ENCODE measurements at places on chromosomes 1 and 21.

DNA sequence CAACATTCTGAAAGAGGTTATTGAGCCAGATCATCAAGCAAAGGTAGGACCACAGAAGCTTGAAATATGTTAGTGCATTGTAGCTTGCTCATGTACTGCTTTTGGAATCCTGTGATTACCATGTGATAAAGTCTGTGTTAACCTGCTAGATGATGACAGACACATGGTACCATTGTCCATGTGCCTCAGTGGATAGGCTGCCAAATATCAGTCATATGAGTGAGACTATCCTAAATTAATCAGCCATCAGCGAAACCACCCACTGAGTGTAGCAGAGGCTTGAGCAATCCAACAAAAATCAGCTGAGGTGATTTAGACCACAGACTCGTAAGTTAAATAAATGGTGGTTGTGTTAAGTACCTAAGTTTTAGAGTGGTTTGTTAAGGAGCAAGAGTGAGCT is 32.7 kb upstream of the CRB1 start:
- no peak for DNase-seq

DNA sequence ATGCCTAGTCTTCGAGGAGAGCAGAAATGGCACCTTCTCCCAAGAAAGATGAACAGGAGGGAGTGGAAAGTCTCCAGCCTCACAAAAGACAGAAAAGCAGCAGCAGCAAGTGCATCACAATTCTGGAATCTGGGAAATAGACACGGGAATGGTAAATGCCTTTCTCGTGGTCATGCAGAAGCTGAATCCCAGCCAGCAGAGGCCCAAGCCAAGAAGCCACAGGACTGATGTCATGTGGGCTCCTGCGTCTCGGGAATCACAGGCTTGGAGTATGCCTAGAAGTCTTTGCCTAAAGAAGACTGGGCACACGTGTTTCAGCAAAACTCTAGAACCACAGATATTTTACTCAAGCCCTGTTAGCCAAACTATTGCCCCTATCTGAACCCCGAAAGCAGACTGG is 260.3 kb upstream of the PLD5 start:
- no peak for DNase-seq

DNA sequence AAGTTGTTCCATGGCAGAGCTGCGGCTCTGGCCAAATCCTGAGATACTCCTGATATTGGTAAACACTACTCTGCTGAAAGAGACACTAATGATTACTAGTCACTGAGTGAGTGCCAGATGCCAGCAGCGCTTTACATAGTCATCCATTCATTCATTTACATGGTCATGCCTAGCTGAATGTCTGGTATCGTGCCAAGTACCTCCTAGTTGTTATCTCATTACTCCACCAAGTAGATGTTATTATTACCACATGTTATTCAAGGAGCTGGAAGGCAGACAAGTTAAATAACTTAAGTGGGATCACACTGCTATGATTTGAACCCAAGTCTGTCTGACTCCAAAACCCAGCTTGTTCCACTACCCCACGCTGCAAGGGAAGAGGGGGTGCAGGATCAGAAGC is 4.7 kb downstream of the OLFML2B start:
- no peak for DNase-seq

GRCh38 chr1:210347112-210347511 is 18.4 kb downstream of the HHAT start:
- peak; percentile 43 for DNase-seq

DNA sequence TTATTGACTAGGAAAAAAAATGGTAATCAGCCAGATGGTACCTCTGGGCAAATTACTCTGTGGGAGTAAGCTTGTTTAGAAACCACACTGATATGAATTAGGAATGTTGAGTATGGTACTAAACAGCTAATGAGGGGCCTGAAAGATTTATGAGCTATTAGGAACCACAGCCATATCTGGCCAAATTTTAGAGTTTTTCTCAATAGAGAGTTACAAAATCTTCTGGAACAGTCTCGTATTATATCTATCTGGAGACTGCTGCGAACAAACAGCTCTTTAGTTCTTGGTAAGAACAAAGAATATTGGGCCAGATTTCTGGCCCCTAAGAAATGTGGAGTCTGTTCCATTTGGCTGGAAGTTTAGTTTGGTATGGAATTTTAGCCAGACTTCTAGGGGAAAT is 4.9 kb upstream of the PODN start:
- DNase-seq, result no peak

DNA sequence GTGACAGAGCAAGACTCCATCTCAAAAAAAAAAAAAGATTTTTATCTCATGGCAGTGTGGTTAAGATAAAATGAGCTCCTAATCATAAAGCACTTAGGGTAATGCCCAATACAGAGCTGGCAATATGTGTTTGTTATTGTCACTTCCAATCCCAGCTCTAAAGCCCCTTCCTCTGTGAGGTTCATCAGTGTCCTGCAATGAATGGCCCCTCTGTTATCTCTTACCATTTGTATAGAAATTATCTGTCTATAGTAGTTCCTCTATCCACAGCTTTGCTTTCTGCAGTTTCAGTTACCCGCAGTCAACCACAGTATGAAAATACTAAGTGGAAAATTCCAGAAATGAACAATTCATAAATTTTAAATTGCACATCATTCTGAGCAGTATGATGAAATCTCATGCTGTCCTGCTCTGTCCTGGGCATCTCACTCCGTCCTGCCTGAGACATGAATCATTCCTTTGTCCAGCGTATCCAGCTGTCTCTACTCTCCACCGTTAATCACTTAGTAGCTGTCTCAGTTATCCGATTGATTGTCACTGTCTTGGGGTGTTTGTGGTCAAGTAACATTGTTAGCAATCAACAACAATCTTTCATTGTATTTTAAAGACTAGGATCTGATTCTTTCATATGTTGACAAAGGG is 50.2 kb upstream of the DNAH14 start:
- no peak for DNase-seq

DNA sequence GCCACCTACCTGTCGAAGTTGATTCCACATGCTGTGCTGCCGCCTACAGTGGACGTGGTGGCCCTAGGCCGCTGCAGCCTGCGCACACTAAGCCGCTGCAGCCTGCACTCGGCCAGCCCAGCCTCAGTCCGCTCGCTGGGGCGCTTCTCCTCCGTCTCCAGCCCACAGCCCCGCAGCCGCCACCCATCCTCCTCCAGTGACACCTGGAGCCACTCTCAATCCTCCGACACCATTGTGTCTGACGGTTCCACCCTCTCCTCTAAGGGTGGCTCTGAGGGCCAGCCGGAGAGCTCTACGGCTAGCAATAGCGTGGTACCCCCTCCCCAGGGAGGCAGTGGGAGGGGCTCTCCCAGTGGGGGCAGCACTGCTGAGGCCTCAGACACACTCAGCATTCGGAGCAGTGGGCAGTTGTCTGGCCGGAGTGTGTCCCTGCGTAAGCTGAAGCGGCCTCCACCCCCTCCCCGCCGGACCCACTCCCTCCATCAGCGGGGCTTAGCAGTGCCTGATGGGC is 46.9 kb downstream of the YARS1 start:
- no peak for DNase-seq

- DNase-seq, result no peak
Observed at GRCh38 chr1:209988706-209989105, 50.7 kb downstream of the SYT14 start.

DNA sequence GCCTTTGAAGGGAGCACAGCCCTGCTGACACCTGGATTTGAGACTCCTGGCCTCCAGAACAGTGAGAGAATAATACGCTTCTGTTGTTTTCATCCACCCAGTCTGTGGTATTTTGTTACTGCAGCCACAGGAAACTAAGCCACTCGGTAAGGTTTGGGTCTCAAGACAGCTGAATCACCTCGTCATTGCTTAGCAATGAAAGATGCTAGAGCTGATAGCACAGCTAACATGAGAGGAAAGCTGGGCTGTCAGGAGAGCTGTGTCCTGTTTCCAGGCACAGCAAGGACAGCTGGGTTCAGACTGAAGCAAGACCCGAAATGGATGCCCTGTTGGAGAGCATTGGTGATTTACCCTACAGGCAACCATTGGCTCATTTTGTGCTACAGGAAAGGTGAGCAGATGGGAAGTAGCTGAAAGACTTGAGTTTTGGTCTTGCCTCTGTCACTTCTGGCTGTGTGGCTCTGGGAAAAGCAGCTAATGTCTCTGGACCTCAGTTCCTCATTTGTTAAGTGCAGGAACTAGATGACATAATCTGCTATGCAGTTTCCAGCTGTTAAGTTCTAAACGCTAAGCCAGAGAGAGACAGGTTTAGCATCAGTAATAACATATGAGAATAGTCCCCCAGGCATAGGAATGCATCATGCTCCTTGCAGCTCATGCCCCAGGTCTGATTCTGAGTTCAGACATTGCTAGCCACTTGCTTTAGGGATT is 58.0 kb downstream of the CLIC6 start:
- no peak for DNase-seq

- no peak for DNase-seq
Observed at GRCh38 chr1:161390559-161390858, 22.8 kb upstream of the CFAP126 start.

DNA sequence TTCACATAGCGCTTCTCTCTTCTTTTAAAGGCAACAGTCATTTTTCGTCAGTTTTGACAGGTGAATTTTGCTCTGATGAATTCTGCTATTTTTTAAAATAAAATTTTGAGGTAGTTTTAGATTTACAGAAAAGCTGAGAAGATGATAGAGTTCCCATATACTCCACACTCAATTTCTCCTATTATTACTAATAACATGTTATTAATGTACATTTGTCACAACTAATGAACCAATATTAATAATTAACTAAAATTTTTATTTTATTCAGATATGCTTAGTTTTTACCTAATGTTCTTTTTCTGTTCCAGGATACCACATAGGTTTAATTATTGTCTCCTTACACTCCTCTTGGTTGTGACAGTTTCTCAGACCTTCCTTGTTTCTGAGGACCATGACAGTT is 197.0 kb downstream of the ZC3H11B start:
- DNase-seq, result no peak

DNA sequence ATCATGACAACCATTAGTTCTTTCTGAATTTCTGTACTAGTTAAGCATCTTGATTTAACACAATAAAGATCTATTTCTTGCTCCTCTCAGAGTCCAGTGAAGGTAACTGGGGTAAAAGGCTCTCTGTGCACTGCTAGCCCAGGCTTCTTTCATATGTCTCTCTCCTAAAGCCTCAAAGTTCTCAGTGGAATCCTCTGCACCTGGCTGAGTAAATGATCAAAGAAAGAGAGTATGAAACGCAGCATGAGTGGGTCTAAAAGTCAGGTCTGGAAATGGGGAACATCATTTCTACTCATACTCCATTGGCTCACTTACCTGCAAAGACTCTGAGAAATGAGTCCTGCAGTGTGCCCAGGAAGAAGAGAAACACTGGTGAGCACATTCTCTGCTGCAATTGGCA is 418.5 kb downstream of the PTPRC start:
- no peak for DNase-seq

DNA sequence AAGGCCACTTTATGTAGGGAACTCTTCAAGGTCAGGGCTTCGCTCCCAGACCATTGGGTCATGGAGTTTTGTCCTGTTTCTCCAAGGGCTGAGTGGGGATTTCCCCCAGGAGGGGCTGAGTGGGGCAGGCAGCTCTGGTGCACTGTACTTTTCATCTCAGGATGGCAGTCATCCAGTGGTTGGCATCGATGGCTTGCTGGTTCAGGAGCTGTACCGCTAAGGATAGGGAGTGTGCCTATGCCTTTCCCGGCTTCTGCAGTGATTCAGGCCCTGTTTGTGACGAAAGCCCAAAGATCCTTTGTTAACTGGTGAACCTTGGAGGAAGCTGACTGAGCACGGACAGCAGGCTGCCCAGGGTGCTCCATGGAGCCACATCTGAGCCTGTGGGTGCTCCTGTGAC is 100.1 kb upstream of the GADD45A start:
- DNase-seq, result no peak

GRCh38 chr1:40107290-40107959 is 10.4 kb upstream of the PPT1 start:
- no peak for DNase-seq

DNA sequence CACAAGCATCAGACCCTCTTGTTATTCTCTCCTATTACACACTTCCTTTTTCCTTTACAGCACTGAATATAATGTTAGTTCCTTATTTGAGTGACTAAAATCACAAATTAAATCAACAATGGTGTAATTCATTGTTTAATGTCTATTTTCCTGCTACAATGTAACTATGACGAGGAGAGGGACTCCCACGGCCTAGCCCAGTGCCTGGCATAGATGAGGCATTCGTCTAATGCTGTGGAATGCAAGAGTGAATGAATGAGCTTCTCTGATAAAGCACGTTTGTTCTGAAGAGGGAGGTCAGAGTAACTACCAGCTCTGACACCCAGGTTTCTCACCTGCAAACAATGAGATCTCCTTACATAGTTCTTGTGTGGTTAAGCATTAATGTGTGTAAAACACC is 479.4 kb downstream of the OMA1 start:
- DNase-seq, result no peak

DNA sequence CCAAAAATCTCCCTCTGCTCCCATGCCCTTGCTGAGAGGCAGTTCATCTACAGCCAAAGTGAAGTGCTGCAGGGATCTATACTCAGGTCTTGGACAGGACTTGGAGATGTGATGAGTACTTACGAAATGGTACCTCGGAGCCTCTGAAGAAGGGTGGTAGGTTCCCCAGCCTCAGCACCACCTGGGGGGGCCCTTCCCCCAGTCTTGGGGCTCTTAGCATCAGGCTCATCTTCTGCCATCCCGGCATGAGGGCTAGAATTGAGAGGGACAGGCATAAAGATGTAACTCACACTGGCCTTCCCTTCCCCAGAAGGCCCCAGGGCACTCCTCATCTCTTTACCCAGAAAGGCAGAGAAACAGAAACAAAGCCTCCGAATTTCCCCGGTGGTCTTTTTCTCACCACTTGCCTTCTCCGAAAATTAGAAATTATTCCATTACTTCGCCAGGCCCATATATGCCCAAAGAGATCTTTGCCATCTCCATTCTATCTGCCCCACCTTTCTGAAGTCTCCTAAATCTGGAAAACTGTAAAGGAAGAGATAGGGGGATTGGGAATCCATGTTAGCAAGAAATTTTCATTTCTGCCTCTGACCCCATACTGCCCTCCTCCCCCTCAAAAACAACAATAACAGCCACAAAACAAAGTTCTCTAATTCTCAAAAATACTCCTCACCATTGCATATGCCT is 827 bp downstream of the RFX5 start:
- no peak for DNase-seq

GRCh38 chr1:51669272-51669671 is 52.4 kb downstream of the OSBPL9 start:
- DNase-seq, result no peak

DNA sequence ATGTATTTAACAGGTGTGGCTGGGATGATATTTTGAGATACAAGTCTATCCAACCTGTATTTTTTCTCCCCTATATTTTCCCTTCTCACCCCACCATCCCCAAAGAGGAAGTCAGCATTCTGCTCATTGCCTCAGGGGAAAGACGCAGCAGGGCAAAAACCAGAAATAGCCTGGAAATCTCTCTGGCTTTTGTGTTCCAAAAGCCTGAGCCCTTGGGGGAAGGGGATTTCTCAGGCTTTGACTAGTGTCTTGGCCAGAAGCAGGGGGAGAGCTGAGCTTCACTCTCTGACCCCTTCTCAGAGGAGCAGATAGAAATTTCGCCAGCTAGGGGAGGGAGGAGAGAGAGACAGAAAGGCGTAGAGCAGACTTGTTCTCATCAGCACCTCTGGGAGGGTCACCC is 244.7 kb downstream of the RRAGC start:
- peak; percentile 27 for DNase-seq
